Eye (tissue), 1 donor: ENCODE measurements at places on chromosomes 5 and 9.

GRCh38 chr9:136994888-136995230 lies 1.5 kb downstream of the CLIC3 start:
- no peak for DNase-seq

DNA sequence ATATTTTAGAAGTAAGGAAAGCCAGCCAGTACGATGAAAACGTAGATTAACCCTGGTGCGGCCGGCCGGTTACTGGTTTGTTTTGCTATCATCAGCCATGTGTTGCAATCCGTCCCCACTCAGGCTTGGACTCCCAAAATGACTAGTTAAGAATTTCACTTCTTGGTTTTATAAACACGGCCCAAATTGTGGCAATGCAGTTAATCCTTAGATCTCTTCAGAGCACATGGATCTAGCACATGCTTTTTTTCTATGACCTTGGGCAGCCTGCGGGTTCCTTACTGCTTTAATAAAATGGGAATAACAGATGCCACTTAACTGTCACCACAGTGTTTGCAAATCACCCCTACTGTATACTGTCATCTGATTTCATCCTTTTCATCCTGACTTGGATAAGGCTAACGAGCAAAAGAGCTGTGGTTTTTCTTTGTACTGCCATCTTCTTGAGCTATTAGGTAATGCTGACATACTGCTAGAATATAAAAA lies 1.5 kb downstream of the NDFIP1 start:
- peak; percentile 71 for DNase-seq

GRCh38 chr5:72503888-72504491 lies 3.2 kb downstream of the ZNF366 start:
- DNase-seq, result no peak

DNA sequence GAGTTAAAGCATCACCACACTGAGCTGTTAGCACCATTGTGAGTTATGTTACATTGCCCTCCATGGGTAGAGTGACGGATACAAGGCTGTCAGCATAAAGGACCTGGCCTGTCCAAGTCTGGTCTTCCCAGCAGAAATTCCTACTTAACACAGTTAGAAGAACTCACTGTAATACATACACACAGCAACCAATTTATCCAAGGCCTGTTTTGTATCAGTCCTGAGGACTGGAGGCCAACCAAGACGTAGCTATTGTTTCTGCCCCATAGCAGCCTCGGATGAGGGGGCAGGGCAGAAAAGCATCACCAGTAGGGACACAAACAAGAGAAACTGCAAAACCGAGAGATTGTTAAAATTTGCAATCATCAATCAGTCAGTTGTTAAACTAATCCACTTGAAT lies 66.0 kb upstream of the CKMT2 start:
- DNase-seq, result no peak

DNA sequence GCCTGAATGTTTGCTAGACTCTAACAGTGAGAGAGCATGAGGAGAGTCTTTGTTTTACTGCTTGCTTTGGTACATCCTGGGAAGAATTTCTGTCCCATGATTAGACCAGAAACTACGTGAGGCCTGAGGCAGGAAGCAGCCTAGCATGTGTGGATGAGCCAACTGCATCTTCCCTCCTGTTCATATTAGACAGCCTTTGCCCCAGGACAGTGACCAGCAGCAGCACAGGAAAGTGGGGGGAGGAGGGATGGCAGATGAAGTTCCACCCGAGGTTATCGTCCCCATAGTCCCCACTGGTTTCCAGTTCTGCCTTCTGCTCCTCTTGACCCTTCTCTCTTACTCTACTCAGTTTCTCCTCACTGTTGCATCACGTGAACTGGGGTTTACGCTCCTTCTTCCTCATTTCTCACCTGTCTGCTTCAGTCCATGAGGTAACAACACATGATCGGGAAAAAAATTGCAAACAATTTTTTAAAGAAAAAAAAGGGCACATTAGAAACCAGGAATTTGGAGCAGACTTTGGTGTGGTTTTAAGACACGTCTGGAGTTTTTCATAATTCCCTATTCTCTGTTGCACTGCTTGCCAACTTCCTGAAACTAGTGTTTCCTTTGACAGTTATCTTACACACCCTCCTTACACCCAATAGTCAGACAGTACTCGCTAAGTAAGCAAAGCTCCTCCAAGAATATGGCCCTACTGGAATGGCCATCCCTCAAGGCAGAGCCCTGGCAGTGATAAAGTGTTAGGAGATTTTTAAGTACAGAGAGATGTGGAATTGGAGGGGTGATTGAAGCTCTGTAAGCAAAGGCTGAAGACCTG lies 84.1 kb downstream of the SNX18 start:
- no peak for DNase-seq

GRCh38 chr5:159426694-159427093 lies 96.4 kb upstream of the IL12B start:
- DNase-seq, result no peak

DNA sequence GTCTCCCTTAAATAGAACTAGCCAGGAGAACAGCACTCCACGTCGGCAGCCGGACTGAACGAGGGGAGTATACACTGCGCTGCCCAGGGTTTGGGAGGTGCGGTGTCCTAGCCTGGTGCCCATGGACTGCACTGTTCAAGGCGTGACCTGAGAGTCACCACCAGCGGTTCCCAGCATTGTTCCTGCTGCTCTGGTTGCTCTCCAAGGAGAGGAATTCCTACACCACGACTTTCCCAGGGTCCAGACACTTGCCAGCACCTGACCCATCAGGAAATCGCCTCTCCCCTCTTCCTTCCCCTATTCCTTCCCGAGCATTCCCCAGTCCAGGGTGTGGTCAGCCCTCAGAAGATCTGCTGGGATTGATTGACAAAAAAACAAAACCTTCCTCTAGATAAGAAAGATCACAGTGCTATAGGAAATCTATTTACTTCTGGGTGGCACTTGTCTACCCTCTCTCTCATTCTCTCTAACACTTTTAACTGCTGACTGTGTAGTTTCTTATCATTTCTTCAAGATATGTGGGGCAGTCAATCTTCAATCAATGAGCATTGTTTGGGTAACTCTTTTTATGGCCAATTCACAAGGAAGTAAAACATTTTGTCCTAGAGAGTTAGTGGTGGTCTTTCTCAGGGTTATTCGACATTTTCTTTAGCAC lies 297.8 kb upstream of the ACTBL2 start:
- DNase-seq, result no peak

- no peak for DNase-seq
Measured at GRCh38 chr9:4258320-4259090, 41.4 kb downstream of the GLIS3 start.

DNA sequence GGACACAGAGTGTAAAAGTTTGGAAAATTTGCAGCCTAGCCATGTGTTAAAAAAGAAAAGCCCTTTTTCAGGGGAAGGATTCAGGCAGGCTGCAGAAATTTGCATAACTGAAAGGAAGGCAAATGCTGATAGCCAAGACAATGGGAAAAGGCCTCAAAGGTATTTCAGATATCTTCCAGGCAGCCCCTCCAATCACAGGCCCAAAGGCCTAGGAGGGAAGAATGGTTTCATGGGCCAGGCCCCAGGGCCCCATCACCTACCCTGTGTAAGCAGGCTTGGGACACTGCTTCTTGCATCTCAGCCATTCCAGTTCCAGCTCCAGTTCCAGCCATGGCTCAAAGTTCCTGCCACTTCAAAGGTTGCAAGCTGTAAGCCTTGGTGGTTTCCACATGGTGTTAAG lies 4.8 kb downstream of the S100Z start:
- DNase-seq, result no peak

- no peak for DNase-seq
Measured at GRCh38 chr5:68344447-68345111, 129.0 kb downstream of the PIK3R1 start.

DNA sequence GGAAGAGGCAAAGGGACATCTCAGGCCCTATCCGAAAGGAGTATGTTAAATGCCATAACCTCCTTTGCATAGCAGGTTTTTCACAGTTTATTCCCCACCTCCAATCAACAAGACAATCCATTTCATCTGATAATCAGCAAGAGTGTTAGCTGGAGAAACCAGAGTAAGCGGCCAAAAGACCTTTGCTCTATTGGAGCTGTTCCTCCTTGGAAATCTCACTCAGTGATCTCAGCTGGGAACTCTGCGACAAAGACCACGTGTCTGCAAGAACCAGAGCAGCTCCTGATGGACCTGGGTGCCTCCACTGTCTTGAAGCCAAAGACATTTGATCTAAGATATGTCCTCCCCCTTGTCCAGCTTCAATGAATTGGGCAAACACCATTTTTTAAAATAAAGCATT lies 241.0 kb downstream of the SEC61B start:
- DNase-seq, result no peak

GRCh38 chr5:142222225-142222865 lies 102.5 kb downstream of the SPRY4 start:
- DNase-seq, result no peak

GRCh38 chr5:171692107-171692506 lies 93.5 kb upstream of the SMIM23 start:
- DNase-seq, result no peak

DNA sequence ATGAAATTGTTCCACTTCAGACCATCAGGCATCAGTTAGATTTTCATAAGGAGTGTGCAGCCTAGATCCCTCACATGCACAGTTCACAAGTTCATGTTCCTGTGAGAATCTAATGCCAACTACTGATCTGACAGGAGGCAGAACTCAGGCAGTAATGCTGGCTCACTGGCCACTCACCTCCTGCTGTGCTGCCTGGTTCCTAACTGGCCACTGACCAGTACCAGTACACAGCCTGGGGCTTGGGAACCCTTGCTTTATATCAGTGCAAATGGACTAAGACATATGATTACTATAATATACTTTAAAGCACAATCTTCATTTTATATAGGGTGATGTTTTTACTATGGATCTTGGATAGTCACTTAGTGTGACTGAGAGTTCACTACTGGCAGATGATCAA lies 259.2 kb downstream of the SLCO4C1 start:
- DNase-seq, result peak; percentile 32

DNA sequence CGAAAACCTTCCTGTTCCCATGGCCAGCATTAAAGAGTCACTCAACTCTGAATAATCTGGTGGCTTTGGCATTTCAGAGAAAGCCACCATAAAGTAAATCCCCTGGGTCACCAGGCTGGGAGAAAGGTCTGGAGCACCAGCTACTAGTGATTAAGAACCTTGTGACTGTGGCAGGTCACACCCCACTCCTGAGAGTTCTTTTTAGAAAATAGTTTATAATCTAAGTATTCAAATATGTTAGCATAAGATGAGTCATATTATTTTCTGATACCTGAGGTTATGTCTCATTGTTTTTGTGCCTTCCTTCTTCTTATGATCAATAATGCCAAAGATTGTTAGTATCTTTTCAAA lies 351.7 kb downstream of the ARRDC3 start:
- DNase-seq, result no peak

- no peak for DNase-seq
Measured at GRCh38 chr5:140205952-140206351, 31.0 kb downstream of the CYSTM1 start.

GRCh38 chr5:72246954-72247442 lies 73.0 kb downstream of the MRPS27 start:
- DNase-seq, result no peak

GRCh38 chr5:158154226-158155005 lies 295.5 kb upstream of the CLINT1 start:
- DNase-seq, result peak; percentile 32

DNA sequence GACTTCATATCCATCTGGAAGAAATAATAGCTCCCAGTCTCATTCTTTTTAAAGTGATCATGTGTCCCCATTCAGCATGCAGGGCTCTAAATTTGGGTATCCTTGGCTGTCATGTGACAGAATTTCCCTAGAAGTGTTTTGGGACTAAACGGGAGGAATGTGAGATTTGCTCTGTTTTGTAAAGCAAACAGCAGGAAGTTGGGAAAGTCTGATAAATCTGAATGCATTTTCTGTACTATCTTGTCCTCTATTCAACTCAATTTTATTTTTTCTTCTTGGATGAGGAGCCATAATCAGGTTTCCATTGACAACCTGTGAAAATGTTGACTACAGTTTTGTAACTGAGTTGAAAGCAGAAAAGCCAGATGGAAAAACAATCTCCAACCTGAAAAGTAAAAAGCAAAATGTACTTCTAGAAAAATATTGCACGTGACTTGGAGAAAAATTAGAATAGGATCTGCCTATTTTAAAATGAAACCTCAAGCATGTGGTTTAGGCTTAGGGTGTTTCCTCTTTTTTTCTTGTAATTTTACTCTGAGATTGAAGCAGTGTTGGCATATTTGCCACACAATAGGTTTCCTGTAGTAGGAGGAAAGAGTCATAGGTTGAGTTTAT lies 76.2 kb upstream of the IL6ST start:
- DNase-seq, result no peak

- peak; percentile 70 for DNase-seq
Measured at GRCh38 chr9:3848445-3849114, 322.8 kb upstream of the RFX3 start.

GRCh38 chr5:137309290-137309689 lies 189.8 kb downstream of the SPOCK1 start:
- no peak for DNase-seq

- DNase-seq, result no peak
Measured at GRCh38 chr9:38363589-38363925, 28.9 kb upstream of the ALDH1B1 start.

- DNase-seq, result peak; percentile 81
Measured at GRCh38 chr5:56481428-56482357, 248.6 kb upstream of the ANKRD55 start.

DNA sequence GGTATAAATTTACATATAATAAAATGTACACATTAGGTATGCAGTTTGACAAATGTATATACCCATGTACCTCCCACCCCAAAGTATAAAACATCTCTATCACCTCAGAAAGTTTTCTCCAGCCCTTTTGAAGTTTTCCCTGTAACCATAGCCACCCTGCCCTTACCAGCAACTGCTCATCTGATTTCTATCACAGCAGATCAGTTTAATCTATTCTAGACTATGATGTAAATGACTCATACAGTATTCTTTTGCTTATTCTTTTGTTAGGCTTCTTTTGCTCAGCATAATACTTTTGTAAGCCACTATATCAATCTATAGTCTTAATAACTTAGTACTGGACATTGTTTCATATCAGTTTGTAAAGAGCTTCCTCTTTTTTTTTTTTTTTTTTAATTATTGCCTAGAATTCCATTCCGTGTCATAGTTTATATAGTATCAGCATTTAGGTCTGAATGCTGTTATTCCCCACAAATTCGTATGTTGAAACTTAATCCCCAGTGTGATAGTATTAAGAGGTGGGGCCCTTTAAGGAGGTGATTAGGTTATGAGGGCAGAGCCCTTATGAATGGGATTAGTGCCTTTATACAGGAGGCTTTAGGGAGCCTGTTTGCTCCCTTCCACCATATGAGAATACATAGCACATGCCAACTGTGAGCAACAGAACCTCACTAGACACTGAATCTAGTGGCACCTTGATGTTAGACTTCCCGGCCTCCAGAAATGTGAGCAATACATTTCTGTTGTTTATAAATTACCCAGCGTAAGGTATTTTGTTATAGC lies 20.3 kb downstream of the MELK start:
- no peak for DNase-seq

DNA sequence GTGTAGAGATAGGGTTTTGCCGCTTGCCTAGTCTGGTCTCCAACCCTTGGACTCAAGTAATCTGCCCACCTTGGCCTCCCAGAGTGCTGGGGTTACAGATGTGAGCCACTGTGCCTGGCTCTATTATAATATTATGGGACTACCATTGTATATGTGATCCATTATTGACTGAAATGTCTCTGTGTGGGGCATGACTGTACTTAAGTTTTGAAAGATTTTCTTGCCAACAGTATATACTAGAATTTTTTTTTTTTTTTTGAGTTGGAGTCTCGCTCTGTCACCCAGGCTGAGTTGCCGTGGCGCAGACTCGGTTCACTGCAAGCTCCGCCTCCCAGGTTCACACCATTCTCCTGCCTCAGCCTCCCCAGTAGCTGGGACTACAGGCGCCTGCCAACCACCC lies 17.8 kb downstream of the SPIN1 start:
- no peak for DNase-seq
